ENCODE measurements at places on chromosomes 4 and X. TPM values are rescaled to one million over a fixed set of nuclear protein-coding genes. Genes with fewer than 3 reads are reported as not detected.

Gene FAT1
- 590 TPM for total RNA-seq

Gene PCDH11X
- 0.31 TPM for total RNA-seq

Gene MAGEA4
- not detected for total RNA-seq

GRCh38 chrX:9379697-9380551 is 84.9 kb upstream of the TBL1X start:
- peaks cover 6% of the 10 kb centered on the region for H3K27me3 ChIP-seq
- H3K27ac ChIP-seq = no peak overlapping the region
- no peaks in the 10 kb centered on the region for H3K36me3 ChIP-seq
- H3K4me3 ChIP-seq = no peak overlapping the region
- peak; percentile 41 for DNase-seq

- DNase-seq = no peak
- no peaks in the 10 kb centered on the region for H3K4me1 ChIP-seq
- no peak overlapping the region for H3K4me3 ChIP-seq
- no peaks in the 10 kb centered on the region for H3K27me3 ChIP-seq
These were observed 66.4 kb downstream of the DIPK2B start for GRCh38 chrX:45134315-45134731.

All from astrocyte (in vitro differentiated cells and primary cell).